ENCODE measurements at places on chromosomes 2 and 18. TPM values are rescaled to one million over a fixed set of nuclear protein-coding genes. Genes with fewer than 3 reads are reported as not detected.
A peak's percentile ranks its signal among the peaks of the same experiment; 100 is the strongest.

GRCh38 chr2:132871831-132872230 is 201.8 kb upstream of the LYPD1 start:
- no peak for DNase-seq

DNA sequence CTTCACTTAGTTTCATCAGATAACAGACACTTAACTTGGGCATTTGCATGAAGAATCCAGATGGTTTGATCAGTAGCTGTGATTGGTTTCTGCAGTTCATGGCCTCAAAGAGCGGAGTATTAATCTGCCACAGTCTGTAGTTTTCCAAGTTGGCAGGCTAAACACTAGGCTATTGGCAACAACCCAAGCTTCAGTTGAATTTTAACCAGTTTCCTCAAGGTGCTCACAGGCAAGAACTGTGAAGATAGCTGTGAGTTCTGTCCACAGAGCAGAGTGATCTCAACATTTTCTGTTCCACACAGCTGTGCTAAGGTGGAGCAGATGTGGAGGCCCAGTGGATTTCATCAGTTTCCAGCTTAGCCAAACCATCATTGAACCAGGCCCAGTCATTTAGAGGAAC is 469.5 kb upstream of the LINC00305 start:
- peak; percentile 1 for DNase-seq

DNA sequence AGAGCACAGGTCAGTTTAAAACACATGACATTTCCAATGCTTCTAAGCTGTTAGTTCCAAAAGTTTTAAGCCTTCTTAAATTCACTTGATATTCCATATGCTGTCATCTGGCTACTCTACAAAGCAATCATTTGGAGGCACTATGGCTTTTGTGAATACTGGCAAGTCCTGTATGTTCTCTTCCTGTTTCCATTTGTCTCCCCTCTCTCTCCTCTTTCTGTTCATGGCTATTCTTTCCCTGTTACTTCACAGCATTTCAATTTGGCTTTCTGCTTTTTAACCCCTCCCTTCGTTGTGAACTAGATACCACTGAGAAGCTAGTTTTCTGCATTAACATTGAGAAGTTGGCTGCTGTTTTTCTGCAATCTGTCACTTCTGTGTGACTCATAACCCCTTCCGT is 1337.2 kb upstream of the CELF4 start:
- no peak for DNase-seq

DNA sequence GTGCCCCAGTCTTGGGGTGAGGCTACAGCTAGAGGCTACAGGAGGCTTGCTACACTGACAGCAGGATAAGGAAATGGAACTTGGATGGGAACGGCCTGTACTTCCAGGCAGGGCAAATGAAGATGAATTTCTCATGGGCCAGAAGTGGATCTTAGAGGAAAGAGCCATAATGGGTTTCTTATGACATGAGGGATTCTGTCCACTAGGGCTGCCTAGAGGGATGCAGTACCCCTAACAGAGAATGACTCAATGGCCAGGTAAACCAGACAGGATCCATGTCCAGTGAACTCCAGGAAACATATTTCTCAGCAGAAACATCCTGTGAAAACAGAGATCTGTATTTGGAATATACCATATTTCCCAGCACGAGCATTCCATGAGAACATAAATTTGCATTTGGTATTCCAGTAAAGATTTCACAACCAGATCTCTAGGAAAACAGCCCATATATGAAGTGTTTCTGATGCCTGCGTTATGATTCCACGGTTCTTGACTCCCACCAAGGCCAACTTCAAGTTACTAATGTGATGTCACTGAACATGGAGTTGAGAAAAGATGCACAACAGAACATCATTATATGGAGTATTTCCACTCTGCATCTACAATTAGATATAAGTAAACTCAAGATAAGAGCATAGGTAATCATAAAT is 11.5 kb upstream of the SLC35F5 start:
- no peak for DNase-seq

DNA sequence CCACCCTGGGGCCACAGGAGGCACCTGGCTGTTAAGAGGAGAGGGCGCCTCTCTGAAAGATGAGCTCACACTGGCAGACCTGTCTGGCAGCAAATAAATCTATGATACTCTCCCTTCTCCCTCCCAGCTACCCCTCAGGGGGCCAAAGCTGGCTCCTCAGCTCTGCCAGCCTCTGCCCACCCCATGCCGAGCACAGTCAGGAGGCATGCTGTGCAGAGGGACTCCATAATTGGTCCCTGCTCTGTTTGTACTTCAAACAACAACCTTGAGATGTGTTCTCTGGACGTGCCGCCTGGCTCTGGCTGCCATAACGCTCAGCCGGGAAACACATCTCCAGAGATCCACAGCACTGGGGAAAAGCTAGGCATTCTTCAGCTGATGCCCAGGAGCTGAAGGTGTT is 126.7 kb downstream of the GALNT14 start:
- DNase-seq, result no peak

GRCh38 chr2:12120281-12121150 is 374.1 kb downstream of the LPIN1 start:
- DNase-seq, result no peak

DNA sequence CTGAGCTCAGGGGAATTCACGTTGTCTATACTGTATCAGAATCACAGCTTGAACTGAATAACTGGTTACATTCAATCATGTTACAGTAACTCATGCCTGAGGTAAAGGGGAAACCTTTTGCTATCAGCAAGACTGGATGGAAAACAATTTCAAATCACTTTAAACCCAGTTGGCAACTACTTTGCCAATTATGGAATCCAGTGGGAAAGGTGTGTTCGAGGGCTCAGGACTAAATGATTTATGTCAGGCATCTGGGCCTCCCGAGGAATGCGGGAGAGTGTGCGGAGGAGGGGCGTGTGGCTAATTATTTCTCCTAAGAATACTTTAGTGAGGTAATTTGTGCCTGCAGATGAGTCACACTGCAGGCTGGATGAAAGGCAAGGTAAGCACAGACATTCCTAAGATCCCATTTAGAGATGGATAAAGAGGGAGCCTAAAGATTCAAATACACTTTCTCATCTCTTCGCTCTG is 100.1 kb downstream of the HRH4 start:
- no peak for DNase-seq

DNA sequence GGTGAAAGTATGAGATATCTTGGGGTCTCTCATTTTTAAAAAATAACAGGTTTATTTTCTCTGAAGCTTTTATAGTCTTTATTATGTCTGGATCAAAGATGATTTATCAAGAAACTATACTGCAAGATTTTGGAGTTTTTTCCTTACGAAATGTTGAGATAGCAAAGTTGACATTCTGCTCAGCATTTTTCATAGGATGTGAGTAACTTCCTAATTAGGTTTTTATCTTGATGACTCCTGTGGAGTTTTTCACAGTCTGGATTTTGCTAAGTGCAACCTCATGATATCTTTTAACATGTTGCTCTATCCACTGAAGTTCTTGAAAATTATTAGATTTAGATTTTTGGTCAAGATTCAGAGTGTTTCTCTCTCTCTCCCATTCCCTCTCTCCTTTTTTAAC is 17.8 kb downstream of the TCF7L1 start:
- DNase-seq, result no peak

- no peak for DNase-seq
Measured at GRCh38 chr2:81412681-81413080, 1108.1 kb upstream of the LRRTM1 start.

GRCh38 chr2:64202206-64202845 is 58.1 kb upstream of the PELI1 start:
- DNase-seq, result no peak

DNA sequence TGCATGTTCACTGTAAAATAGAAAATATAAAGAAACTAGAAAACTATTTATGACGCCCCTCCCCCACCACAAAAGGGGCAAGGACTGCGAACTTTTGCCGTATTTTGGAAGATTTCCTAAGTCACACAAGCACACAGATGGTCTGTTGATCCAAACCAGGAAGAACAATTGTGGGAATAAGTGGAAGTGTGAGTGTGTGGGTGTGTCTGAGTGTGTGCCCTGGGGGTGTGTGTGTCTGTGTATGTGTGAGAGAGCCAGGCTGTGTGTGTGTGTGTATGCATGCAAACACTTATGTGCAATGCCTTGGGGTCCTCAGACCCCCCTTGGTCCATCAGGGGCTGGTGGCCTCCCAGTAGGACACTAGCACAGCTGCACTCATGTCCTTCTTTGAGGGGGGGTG is 43.1 kb downstream of the HPCAL1 start:
- no peak for DNase-seq

- DNase-seq, result no peak
Measured at GRCh38 chr2:43218702-43219382, 7.6 kb downstream of the ZFP36L2 start.

- DNase-seq, result no peak
Measured at GRCh38 chr2:197934261-197934933, 130.0 kb downstream of the PLCL1 start.

The SERPINB11 gene
- total RNA-seq, result not detected

The PLGLB1 gene
- 13.8 TPM for total RNA-seq

The SUCLG1 gene
- 68.2 TPM for total RNA-seq

The TNS1 gene
- 18.7 TPM for total RNA-seq

The RAMP1 gene
- total RNA-seq, result 4.6 TPM

The LPIN1 gene
- 45.2 TPM for total RNA-seq

The METTL4 gene
- 18.4 TPM for total RNA-seq
